Osteoblast (primary cell): ENCODE measurements at places on chromosomes 12 and 14. TPM values are rescaled to one million over a fixed set of nuclear protein-coding genes. Genes with fewer than 3 reads are reported as not detected.

GRCh38 chr12:23618718-23619117, 330.8 kb downstream of the SOX5 start:
- no peak overlapping the region for H3K4me3 ChIP-seq
- H3K4me1 ChIP-seq: no peaks in the 10 kb centered on the region
- H3K36me3 ChIP-seq: no peaks in the 10 kb centered on the region
- DNase-seq: no peak
- H3K27ac ChIP-seq: no peak overlapping the region

- H3K36me3 ChIP-seq: no peaks in the 10 kb centered on the region
- no peak overlapping the region for H3K4me3 ChIP-seq
- no peak overlapping the region for H3K27ac ChIP-seq
- no peaks in the 10 kb centered on the region for H3K4me1 ChIP-seq
These were observed 932.3 kb downstream of the FLRT2 start for GRCh38 chr14:86462193-86462753.

DNA sequence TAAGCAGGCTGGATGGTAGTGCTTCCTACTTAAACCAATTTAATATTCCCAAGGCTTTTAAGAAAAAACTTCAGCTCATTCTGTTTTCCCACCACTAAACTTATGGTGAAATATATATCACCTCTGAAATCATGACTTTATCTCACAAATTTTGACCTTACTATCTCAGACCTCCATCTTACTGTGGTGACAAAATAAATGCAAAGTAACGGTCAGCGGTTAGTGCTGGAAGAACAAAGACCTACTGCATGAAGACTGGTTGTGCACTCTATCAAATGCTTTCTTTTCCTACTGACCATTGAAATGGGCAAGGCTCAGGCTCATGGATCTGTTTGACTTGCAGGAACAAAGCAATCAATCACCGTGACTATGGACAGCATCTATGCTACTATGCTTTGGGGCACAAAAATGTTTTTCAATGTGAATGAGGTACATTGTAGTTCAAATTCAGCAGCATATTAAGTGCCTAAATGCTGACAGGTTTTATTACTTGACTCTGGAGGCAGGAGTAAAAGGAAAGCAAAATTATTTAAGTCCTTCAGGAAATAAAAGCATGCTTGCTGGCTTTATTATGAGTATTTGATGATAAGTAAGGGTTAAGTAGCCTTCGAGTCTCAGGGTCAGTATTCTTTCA, 43.1 kb upstream of the GTF2A1 start:
- no peak for DNase-seq
- no peak overlapping the region for H3K4me3 ChIP-seq
- H3K27me3 ChIP-seq: no peaks in the 10 kb centered on the region

- H3K36me3 ChIP-seq: no peaks in the 10 kb centered on the region
- no peaks in the 10 kb centered on the region for H3K27me3 ChIP-seq
- H3K27ac ChIP-seq: no peak overlapping the region
These were observed 187.2 kb upstream of the NEDD1 start for GRCh38 chr12:96719660-96720362.

DNA sequence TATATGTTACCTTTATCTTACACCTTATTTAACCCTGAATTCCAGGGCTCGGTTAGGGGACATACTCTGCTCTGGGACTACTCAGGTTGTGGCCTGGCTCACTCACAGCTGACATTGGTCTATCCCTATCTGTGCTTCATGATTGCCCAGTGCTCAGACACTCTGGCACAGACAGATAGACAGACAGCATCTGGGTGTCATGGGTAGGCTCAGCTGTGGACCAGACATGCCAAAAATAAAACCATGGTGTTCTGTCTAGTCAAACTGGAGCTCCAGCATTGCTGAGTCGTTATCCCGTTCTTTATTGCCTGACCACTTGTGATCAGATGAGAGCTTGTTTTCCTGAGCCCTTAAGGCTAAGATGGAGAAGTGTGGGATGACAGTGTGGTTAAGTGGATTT, 29.0 kb downstream of the FBXW8 start:
- H3K4me3 ChIP-seq: no peak overlapping the region
- H3K27me3 ChIP-seq: no peaks in the 10 kb centered on the region
- no peak for DNase-seq
- H3K36me3 ChIP-seq: peaks cover 26% of the 10 kb centered on the region

The CCDC38 gene
- total RNA-seq: under 0.01 TPM in 2 replicates

The SCARB1 gene
- 9.4 and 10.9 TPM in 2 replicates for total RNA-seq

The PRICKLE1 gene
- total RNA-seq: 13.0 and 14.7 TPM in 2 replicates

The SYT1 gene
- total RNA-seq: 0.29 TPM in 1 of 2 replicates, not detected in the other

DNA sequence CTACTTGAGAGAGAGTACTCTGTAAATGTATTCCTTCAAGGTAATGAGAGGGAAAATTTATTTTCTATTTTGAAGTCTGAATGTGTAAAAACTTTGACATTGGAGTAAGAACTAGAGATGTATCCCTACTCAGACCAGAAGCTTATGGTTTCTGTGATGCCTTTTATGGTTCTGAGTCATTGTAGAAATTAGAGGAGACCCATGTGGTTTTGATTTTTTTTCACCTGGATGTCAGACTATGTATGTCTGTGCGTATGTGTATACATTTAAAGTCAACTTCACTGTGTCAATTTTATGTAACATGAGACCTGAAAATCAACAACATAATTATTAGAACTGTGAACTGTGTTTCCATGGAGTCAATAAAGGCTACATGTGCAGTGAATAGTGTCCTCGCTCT, 302.0 kb downstream of the TRHDE start:
- H3K27me3 ChIP-seq: no peaks in the 10 kb centered on the region
- H3K4me3 ChIP-seq: no peak overlapping the region
- DNase-seq: no peak
- no peaks in the 10 kb centered on the region for H3K36me3 ChIP-seq

DNA sequence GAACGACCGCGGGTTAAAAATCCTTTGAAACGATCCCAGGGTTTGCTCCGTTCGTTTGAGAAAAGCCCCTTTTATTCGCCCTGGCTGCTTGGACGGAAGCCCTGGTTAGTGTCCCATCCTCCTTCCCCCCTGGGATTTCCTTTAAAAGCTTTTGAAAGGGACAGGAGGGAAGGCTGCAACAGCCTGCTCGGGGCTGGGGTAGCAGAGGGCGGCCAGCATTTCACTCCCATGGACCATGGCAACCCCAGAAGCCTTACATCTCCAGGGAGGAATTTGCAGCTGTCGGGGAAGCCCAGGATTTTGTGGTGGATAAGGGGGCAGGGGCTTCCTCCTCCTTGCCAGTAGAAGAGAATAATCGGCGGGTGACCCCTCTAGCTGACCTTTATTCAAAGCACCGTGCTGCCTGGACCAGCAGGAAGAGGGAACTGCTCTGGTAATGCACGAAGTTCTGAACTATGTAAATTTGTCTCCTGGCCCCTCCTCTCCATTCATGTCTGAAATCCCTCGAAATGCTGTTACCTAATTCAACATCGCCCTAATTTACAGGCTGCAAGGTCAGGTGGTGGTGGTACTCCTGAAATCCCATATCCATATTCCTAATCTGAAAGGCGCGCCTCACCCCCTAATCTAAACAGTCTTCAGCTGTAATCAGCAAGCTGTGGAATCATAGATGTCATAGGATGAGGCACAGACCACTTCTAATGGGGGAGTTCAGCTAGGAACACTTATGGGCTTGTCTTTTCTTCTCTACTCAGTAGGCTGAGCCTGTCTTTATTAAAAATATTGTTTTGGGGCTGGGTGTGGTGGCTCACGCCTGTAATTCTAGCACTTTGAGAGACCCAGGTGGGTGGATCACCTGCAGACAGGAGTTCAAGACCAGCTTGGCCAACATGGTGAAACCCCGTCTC, 1.0 kb upstream of the CLIP1 start:
- no peaks in the 10 kb centered on the region for H3K36me3 ChIP-seq
- no peaks in the 10 kb centered on the region for H3K27me3 ChIP-seq
- peak overlapping the region; percentile 98 for H3K4me3 ChIP-seq
- DNase-seq: peak; percentile 62
- peaks cover 23% of the 10 kb centered on the region for H3K4me1 ChIP-seq
- peak overlapping the region; percentile 72 for H3K27ac ChIP-seq

The HEBP1 gene
- total RNA-seq: 16.6 and 20.3 TPM in 2 replicates

- no peak overlapping the region for H3K27ac ChIP-seq
- peaks cover 21% of the 10 kb centered on the region for H3K27me3 ChIP-seq
- H3K36me3 ChIP-seq: no peaks in the 10 kb centered on the region
These were observed 146.2 kb downstream of the DACT1 start for GRCh38 chr14:58783792-58784511.

GRCh38 chr14:42224053-42224888, 617.6 kb downstream of the LRFN5 start:
- no peaks in the 10 kb centered on the region for H3K27me3 ChIP-seq
- H3K36me3 ChIP-seq: no peaks in the 10 kb centered on the region
- H3K4me1 ChIP-seq: peaks cover 25% of the 10 kb centered on the region
- H3K4me3 ChIP-seq: no peak overlapping the region
- peak overlapping the region; percentile 74 for H3K27ac ChIP-seq

DNA sequence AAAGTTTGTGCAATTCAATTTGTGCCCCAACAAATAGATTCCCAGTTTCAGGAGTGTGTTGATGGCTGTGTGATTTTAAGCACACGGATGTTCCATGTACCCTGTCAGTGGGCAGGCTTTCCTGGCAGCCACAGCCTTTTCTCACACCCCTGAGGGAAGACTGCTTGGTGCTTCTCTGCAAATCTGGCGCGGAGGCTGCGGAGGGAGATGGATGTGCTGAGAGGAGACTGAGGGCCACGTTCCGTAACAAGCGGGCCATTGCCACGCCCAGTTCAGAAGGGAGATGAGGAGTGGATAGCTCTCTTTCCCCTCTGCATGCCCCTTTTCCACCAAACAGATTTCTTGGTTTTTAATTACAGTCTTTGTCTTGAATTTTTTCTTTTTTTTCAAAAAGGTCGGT, 89.1 kb downstream of the BEGAIN start:
- H3K27ac ChIP-seq: no peak overlapping the region
- no peaks in the 10 kb centered on the region for H3K4me1 ChIP-seq
- no peak overlapping the region for H3K4me3 ChIP-seq
- DNase-seq: no peak
- no peaks in the 10 kb centered on the region for H3K27me3 ChIP-seq
- no peaks in the 10 kb centered on the region for H3K36me3 ChIP-seq

- peaks cover 12% of the 10 kb centered on the region for H3K4me1 ChIP-seq
- H3K36me3 ChIP-seq: no peaks in the 10 kb centered on the region
- H3K27me3 ChIP-seq: no peaks in the 10 kb centered on the region
- H3K4me3 ChIP-seq: peak overlapping the region; percentile 63
- DNase-seq: peak; percentile 42
- peak overlapping the region; percentile 39 for H3K27ac ChIP-seq
These were observed 44.0 kb upstream of the SINHCAF start for GRCh38 chr12:31369712-31370521.

The C12orf50 gene
- total RNA-seq: under 0.01 TPM in 1 of 2 replicates, not detected in the other

DNA sequence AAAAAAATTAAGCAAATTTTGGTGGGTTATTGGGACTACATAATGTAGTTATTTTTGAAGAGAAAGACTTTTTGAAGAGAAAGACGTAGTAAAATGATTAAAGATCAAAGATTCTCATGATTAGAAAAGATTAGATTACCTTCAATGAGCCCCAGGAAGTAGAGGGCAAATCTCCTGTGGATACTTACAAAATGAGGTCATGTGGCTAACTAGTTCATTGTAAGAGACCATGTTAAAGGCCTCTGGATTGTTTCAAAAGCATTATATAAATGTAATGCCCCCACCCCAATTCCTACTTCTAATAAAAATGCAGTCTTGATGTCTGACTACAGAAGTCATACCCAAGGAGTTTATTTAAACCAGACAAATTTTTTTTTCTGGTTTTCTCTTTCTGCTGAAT, 93.3 kb downstream of the ERGIC2 start:
- peaks cover 26% of the 10 kb centered on the region for H3K4me1 ChIP-seq
- no peaks in the 10 kb centered on the region for H3K27me3 ChIP-seq
- H3K27ac ChIP-seq: no peak overlapping the region

DNA sequence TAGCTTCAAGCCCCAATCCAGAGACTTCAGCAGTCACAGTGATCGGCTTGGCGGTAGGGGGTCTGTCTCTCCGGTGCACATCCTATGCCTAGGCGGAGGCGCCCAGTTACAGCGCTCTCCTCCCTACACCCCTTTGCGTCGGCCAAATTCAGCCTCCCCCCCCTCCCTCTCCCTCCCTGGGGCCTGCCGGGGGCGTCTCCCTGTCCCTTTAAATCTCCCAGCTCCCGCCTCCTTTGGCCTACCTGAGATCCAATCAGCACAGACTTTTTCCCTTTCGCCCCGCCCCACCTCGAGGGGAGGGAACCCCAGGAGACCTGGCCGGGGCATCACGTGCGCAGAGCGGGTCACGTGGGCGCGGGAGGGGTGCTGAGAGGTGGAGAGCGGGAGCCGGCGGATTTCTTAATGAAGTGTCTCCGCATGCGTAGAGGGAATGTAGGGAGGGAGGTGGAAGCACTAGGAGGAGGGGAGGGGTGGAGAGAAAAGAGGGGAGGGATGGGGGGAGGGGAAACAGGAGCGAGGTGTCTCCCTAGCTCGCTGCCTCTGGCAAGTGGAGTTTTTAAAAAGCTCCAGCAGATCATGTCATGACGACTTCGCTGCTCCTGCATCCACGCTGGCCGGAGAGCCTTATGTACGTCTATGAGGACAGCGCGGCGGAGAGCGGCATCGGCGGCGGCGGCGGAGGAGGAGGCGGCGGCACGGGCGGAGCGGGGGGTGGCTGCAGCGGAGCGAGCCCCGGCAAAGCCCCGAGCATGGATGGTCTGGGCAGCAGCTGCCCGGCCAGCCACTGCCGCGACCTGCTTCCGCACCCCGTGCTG, at the start of gene HOXC13:
Gene HOXC13, plus strand, starts transcription at position 506 of the 815 bp plus-strand sequence. Its CDS starts 76 bp downstream, at position 582.
- DNase-seq: peak; percentile 84
- H3K27ac ChIP-seq: no peak within 1 kb of the TSS
- H3K27me3 ChIP-seq: peaks cover 98% of the 10 kb centered on the region

DNA sequence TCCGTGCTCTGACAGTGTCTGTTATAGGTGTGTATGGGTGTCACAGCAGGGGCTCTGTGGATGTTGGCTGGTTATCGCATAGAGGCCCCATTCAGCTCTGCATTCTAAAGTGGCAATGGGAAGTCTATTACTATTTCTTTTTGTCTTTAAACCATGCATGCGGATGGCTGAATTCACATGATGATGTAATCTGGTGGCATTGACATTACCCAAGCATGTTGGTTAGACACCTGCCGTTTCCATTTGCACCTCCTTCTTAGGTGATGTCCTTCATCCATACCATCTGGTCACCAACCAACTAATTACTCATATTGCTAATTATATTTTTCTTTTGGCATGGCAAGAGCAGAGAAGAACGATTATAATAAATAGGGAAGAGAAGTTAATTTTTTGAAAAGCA, 270.8 kb upstream of the RGS6 start:
- DNase-seq: no peak
- peaks cover 31% of the 10 kb centered on the region for H3K36me3 ChIP-seq
- H3K4me3 ChIP-seq: no peak overlapping the region
- H3K4me1 ChIP-seq: peaks cover 41% of the 10 kb centered on the region
- H3K27ac ChIP-seq: no peak overlapping the region

DNA sequence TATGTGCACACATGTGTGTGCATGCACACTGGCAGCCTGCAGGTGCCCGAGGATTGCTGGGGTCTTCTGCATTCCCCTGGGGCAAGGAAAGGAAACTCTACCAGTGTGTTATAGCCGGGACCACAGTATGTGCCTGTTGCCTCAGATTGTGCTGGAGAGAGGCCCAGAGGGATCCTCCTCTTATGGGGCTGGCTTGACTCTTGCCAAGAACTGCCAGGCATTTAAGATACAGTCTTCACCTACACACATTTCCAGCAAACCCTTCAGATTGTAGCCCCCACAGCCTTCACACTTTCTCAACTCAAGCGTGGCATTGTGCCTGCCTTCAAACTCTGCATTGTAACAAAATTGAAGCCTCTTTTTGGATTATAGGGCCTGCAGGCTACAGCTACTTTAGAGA, 176.7 kb upstream of the DYRK2 start:
- no peak overlapping the region for H3K4me3 ChIP-seq
- H3K4me1 ChIP-seq: no peaks in the 10 kb centered on the region
- DNase-seq: no peak
- H3K27ac ChIP-seq: no peak overlapping the region
- no peaks in the 10 kb centered on the region for H3K27me3 ChIP-seq
